NK-92 treated with Interleukin-12 subunit alpha and Interleukin-12 subunit beta, amount 100 ng/mL, for 24 hours (cell line): ENCODE measurements at places on chromosomes 12 and 14.

GRCh38 chr12:58435647-58436046 is 484.7 kb downstream of the LRIG3 start:
- no peak for DNase-seq

DNA sequence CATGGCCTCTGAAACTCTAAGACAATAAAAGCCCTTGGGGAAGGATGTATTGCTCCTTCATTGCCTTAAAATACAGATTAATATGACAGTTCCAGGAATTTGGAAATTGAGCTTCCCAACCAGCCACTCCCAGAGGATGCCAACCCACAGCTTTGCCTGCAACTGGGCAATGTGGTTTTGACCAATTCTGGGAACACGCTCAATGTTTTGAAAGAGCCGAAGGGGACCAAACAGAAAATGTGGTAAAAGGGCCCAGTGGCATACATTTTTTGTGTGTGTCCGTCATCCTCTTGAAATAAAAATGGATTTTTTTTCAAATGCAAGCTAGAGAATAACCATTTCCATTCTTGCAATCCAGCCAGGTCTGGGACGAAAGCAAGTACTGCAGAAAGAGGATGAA is 88.3 kb upstream of the PLEKHG7 start:
- no peak for DNase-seq

DNA sequence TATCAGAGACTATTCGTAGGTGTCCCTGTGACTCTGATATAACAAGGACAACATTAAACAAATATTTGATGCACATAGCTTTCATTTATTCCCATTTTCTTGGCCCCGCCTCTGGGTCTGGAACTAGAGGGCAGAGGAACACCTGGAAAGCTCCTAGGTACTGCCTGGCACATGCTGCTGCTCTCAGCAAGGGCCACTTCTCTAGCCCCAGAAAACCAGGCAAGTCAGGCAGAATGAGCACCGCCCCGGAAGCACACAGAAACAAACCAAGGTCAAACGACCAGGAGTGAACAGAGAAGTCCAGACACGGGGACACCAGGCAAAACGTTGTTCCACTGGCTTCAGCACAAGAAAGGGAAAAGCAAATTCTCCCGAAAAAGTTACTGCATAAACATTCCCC is 76.1 kb downstream of the TTC7B start:
- no peak for DNase-seq

- DNase-seq, result no peak
Observed at GRCh38 chr12:107458990-107459389, 226.6 kb upstream of the PWP1 start.

GRCh38 chr12:24649634-24650033 is 299.3 kb downstream of the BCAT1 start:
- DNase-seq, result no peak

DNA sequence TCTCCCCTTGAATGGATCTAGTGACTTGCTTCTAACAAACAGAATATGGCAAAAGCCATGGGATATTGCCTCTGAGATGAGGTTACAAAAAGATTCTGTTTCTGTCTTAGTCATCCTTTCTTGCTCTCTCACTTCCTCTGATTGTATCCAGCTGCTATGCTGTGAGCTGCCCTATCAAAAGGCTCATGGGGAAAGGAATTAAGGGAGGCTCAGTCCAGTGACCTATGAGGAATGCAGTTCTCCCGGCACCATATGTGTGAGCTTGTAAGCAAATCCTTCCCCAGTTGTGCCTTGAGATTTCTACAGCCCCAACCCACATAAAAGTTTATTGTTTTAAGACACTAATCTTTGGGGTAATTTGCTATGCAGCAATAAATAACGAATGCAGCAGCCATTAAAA is 183.1 kb downstream of the KLHL28 start:
- no peak for DNase-seq

GRCh38 chr12:60201891-60202290 is 606.1 kb downstream of the SLC16A7 start:
- no peak for DNase-seq

DNA sequence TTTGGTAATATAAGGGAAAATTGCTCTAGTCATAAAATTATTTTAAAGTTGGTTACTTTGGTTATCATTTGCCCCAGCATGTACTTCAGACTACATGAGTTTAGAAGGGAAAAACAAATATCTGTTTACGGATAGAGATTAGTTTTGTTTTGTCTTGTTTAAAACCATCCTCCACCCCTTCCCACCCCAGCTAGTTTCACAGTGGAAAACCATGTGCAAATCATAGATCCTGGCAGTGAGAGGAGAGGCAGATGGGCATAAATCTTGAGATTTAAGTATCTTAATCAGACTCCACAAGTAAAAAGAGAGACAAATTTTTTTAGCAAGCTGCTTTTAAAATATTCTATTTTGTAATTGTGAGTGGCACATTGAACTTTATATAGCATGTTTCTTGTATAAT is 424.7 kb downstream of the TMEM117 start:
- no peak for DNase-seq

- no peak for DNase-seq
Observed at GRCh38 chr14:46137786-46138185, 513.8 kb downstream of the RPL10L start.

DNA sequence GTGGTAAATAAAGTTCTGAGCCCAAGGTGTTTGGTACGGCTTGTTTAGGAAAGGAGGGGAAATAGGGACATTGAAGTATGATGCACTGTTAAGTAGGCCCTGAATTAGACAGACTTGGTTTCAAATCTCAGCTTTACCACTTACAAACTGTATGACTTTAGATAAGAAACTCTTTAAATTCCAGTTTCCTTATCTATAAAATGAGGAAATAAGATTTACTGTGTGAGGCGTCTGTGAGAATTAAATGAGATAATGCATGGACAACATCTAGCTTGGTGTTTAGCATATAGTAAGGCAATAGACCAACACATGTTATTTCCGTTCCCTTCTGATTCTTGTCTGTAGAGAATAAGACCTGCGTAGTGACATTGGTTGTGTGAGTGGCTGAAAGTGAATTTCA is 7.0 kb downstream of the NCKAP1L start:
- no peak for DNase-seq
